ENCODE measurements at places on chromosomes 5 and 9. TPM values are rescaled to one million over a fixed set of nuclear protein-coding genes. Genes with fewer than 3 reads are reported as not detected.
A peak's percentile ranks its signal among the peaks of the same experiment; 100 is the strongest.

TLX3 gene
- not detected for total RNA-seq

- no peak for DNase-seq
Observed at GRCh38 chr5:39948867-39949468, 524.2 kb upstream of the DAB2 start.

DNA sequence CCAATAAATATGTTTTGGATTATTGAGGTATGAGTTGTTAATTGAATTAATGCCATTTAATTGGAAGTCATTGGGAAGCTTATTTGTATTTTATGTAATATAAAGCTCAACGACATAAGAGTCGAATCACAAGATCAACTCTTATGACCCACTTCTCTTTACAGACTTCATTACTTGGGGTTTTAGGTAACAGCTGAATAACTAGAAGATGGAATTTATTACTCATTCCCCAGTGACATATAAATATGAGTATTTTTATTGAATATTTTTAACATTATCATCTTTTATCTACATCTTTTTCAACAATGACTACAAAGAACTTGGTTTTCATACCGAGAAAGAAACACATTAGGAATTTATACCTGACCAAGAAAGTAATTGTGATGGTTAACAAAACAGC, 21.1 kb downstream of the HMGCR start:
- DNase-seq, result no peak

GRCh38 chr5:112772124-112772523, 34.4 kb downstream of the APC start:
- DNase-seq, result no peak

- DNase-seq, result peak; percentile 99
Observed at GRCh38 chr9:129641750-129642585, at the start of gene ASB6. Gene ASB6, minus strand, starts transcription at chr9:129642151. Its CDS starts 152 bp downstream, at chr9:129641999.

All from chondrocyte (in vitro differentiated cells).